RWPE1 (cell line): ENCODE measurements at places on chromosomes 12 and 14.

DNA sequence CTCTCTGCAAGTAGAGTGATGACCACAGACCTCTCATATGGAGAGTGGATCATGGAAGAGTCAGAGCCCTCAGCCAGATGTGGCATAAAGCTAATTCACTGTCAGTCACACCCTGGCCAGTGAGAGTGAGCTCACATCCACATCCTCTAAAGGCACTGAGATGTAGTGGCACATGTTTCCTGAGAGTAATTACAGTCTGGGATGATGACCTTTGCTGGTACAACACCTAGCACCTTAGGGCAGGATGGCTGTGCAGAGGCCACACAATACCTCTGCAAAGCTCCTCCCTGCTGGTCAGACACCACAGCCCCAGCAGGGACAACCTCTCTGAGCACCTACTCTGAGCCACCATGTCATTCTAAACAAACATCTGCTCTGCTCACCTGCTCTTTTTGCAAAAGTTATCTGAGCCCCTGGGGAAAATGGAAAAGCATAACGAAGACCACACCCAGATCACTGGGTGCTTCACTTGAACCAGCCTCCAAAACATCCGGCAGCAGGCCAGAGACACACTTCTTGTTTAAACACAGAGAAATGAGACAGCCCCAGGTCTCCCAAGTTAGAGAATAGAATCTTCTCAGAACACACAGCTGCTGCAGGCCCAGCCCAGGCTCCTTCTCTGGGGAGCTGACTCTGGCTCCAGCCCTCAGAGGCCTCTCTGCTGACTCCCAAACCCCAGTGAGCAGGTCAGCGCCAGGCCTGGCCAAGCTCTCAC is 30.3 kb downstream of the PITPNM2 start:
- DNase-seq, result no peak

DNA sequence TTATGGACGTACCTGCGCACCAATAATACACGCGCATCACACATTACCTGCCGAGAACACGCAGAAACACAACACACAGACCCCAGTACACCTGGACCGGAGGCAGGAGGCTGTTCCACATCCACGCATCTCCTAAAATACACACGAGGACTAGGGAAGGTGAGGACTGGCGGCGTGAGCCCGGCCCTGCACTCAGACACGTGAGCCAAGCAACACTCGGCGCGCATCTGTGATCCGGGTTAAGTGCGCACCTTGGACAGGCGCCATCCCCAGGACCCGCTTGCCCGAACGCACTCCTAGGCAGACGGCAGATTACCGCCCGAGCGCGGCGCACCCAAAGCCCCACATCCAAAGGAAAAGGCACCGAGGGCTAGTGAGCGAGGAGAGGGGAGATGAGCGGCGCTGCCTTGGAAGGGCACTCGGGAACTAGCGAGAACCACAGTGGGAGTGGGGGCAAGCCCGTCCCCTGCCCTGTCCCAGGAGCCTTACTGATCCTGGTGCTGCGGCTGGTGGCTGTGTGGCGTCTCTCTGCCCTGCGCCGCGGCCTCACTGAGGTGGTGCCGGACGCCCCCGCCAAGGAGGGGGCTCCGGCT is 417 bp downstream of the GLS2 start:
- DNase-seq, result peak; percentile 8

DNA sequence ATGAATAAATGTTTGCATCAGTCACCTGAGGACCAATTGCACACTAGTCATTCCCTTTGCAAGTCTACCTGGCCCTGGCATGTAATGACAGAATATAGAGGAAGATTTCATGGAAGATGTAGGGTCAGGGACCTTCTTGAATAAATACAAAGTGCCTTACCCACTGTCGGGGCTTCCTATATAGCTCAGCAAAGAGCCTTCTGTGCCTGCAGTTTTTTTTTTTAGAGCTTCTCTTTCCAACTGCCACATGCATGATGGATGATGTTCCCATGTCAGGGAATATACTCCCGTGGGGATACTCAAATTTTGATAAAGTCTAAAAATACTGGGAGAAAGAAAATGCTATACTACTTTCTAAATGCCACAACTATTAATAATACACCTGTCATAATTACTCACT is 176.7 kb downstream of the ADCK1 start:
- DNase-seq, result no peak

GRCh38 chr12:113470871-113471618 is 626 bp downstream of the LHX5 start:
- no peak for DNase-seq

GRCh38 chr14:56290195-56290594 is 172.0 kb downstream of the PELI2 start:
- DNase-seq, result no peak

DNA sequence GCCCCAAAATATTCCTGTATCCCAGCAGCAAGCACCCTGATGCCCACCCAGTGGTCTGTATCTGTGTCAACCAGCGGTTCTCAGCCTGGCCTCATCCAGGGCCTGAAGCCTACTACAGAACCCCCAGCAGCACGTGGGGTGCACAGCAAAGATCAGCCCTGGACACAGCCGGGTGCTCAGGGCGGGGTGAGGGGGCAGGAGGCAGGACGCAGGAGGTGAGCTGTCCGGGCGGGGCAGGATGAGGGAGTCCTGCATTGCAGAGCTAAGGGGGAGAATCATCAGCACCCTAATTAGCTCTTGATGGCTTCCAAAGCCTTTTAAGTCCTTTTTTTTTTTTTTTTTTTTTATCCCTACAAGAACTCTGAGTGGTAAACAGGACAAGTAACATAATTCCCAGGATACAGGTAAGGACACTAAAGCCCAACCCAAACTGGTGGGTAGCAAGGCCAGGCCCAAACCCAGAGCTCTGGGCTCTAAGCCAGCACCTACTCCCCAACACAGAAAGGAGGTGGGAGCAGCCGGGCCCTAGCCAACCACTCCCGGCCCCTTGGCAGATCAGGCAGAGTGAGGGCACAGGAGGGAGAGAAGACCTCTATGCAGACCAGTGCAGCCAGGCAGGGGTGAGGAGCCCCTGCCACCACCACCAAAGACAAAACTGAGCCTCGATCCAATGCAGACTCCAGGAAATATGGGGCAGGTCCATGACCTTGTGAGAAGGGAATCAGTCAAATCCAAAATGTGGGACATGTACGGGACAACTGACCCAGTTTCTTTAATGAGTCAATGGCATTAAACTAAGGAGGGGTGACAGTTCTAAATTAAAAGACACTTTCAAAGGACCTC is 32.3 kb upstream of the EIF5 start:
- peak; percentile 42 for DNase-seq

DNA sequence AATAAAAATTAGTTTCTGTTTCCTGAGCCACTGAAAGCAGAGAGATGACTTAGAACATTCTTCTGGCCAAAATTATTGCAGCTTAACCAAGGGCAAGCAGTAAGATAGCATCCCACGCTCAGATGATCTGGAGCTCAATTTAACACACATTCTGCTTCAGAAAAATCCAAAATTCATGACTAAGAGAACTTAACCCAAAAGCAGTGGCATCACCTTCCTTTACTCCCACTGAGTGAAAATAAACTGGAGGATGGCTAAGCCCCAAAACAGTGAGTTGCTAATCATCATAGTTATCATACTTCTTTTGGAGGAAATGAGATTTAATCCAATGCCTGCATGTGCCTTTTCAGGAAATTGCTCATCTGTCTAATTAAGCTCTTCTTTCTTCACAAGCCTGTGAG is 195.4 kb downstream of the DUSP6 start:
- DNase-seq, result no peak

DNA sequence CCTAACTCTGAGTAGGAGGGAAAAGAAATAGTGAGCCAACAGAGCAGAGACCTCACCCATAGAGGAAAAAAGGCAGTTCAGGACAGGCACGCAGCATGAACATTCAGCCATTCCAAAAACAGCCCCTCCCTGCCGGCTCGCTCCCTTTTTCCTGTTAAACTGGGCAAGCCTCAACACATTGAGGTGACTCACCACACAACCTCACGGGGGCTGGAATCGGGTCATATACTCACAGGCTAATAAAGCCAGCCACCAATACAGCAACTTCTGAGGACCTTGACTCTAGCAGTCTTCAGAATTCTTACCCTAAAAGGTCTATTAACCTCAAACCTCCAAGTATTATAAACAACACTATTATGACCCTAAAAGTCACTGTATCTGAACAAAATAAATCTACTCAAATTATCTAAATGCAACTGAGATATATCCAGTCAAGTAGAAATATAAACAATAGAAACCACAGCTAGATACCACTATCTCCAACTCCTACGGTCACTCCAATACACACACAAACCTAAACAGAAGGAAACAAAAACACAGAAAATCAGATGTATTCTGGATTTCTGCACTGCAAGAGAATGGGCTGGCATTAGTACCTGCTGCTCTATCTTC is 6.3 kb downstream of the YBX3 start:
- DNase-seq, result peak; percentile 89

DNA sequence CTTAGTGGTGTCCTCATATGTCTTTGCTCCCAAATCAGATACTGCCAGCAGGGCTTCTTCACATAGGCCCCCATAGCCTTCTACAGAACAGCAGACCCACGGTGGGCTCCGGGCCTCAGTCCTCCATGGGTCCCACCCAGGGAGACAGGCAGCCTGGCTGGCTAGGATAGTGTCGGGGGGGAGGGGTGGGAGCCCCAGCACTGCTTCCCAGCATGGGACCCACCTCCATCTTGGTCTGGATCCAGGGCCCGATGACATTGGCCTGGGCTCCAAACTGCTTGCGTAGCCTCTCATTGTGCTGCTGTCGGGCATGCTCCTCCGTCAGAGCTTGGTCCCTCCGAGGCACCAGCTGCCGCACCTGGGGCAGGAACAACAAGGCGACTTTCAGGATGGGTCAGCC is 89.4 kb upstream of the ZFP36L1 start:
- DNase-seq, result no peak

GRCh38 chr12:32106517-32107358 is at the start of gene BICD1:
Gene BICD1 (plus strand): TSS chr12:32106847. CDS start chr12:32107332, 485 bp downstream.
- DNase-seq, result peak; percentile 82

DNA sequence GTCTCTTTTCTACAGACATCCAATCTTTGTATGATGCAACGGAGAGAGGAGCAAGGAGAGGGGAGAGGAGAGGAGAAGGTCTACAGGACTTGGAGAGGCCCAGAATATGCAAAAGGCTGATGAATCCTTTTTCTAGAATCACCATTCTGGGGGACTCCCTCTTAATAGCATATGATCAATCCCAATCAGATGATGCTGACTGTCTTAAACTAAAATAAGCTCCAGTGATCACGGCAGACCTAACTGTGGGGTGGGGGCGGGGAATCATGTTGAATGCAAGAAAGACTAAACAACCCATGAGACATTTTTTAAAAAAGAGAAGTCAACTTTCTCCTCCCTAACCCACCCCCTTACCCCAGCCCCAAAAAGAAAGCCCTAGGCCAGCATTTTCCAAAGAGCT is 33.4 kb downstream of the BTBD7 start:
- DNase-seq, result no peak

GRCh38 chr12:22231078-22231477 is 103.4 kb downstream of the ST8SIA1 start:
- DNase-seq, result no peak

GRCh38 chr14:58707949-58708348 is 70.2 kb downstream of the DACT1 start:
- no peak for DNase-seq

DNA sequence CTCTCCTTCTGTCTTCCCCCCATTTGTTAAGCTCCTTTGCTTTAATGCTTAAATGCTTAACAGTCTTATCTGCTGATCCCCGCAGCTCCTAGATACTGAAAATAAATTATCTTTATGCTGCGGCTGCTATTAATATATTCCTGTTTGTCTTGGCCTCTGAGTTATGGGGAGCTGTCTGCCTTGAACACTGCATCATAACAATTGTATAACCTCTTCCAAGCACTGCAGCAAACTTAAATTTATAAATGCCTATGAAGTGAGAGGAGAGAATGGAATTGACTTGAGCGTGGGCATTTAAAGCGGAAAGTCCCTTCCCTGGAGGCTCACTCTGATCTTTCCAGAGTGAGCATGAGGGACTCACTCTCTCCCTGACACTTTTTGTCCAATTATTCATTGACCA is 23.1 kb upstream of the DCP1B start:
- DNase-seq, result no peak

GRCh38 chr12:3269594-3269993 is 192.4 kb downstream of the TSPAN9 start:
- DNase-seq, result no peak

DNA sequence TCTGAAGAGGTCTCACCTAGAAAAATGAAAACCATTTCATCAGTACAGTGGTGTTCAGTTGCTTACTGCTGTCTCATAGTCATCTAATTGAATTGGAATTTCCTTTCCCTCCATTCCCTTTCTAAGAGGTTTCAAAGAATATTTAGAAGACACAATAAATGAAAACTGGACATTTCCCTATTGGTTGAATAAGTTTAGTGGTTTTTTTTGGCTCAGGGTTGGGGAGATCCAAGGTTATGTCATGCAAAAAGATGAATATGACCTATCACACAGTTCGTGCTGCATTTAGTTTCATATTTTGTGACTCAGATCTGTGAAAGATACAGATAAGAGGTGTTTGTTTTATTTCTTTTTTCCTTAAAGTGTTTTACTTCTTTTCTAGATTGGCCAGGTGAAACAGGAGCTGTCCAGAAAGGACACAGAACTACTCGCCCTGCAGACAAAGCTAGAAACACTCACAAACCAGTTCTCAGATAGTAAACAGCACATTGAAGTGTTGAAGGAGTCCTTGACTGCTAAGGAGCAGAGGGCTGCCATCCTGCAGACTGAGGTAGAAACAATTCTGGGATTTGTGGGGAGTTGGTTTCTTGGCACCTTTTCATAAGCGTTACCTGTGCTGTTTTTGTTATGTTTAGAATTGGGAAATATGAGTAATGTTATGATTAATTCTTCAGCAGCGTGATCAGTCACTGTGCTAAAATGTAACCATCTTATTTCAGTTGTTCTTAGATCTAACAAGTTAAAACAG is 124.6 kb downstream of the ERC1 start:
- peak; percentile 67 for DNase-seq

GRCh38 chr12:97131220-97131981 is 224.3 kb downstream of the NEDD1 start:
- DNase-seq, result no peak

GRCh38 chr14:100592972-100593371 is 5.8 kb upstream of the BEGAIN start:
- DNase-seq, result no peak

- no peak for DNase-seq
Measured at GRCh38 chr12:122079033-122079531, 526 bp downstream of the MLXIP start.

DNA sequence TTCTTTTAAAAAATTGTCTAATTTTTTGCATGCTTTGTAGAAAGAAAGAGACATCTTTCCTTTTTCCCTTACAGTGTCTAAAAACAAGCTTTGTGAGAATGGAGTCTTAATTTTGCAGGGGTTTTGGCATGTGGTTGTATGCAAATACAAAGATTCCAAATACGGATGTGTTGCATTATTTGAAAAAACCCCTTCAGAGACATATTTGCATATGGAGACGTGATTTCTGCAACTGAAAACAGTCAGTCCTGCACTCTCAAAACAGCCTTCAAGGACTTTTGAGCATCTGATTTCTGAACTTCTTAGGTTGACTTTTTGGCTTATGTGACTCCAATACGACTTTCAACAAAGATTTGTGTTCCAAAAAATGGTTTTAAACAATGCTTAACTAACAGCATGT is 7.8 kb downstream of the IRAK3 start:
- DNase-seq, result no peak

GRCh38 chr14:32426028-32426427 is 96.9 kb downstream of the AKAP6 start:
- DNase-seq, result no peak

GRCh38 chr12:2618291-2618995 is 176.3 kb upstream of the FKBP4 start:
- DNase-seq, result no peak
